Adipose tissue (tissue), 3 donors: ENCODE measurements at places on chromosomes 4 and X. TPM values are rescaled to one million over a fixed set of nuclear protein-coding genes. Genes with fewer than 3 reads are reported as not detected.

CXCL11 gene
- 0.06 TPM for polyA plus RNA-seq

SPANXN1 gene
- polyA plus RNA-seq, result not detected

UGT2B7 gene
- not detected for polyA plus RNA-seq

FABP2 gene
- 0.09 TPM for polyA plus RNA-seq

SRPX2 gene
- 3.6 TPM for polyA plus RNA-seq

GPC4 gene
- polyA plus RNA-seq, result 5.8 TPM

PPP2R2C gene
- polyA plus RNA-seq, result 0.32 TPM
